Dorsolateral prefrontal cortex (tissue), 122 donors: ENCODE measurements at places on chromosomes 11 and 22.

- DNase-seq: no peak
These were observed 11.8 kb downstream of the MRGPRG start for GRCh38 chr11:3206922-3207204.

GRCh38 chr22:49099496-49100124 is 728.1 kb downstream of the BRD1 start:
- no peak for DNase-seq

- no peak for DNase-seq
These were observed 711 bp upstream of the PHF21B start for GRCh38 chr22:45010532-45010900.

DNA sequence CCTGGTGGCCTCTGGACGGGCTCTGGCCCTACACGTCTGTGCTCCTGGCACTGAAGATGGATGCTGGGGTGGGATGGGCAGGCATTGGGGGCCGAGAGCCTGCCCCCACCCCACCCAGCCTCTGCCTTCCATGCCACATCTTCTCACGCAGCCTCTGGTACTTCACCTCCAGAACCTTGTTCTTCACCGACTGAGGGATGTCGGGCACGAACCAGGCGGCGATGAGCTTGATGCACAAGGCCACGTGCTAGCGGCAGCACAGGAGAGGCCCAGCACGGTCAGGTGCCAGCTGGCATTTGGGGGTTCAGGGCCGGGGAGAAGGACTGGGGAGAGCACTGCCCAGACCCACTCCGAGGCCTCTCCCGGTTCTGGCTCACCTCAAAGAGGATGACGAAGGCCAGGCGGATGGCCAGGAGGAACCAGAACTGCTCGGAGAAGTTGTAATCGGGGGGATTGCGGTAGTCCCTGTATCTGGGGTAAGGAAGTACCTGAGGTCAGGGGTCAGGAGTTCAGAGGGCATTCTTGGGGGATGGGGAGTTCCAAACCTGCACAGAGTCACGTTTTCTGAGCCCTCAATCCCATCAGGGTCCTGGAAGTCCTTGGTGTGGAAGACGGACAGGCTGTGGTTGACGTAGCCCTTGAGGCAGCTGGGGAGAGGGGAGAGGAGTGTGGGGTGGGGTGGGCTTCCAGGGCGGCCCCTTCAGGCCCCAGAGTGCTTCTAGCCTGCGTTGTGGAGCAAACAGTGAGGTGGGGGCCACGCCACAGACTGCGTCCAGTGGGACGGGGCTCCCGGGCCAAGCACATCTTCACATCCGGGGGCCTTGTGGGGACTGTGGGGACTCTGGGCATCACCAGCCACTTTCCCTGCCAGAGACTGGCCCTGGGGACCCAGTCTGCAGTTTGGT is 3.8 kb upstream of the SIGIRR start:
- no peak for DNase-seq

- no peak for DNase-seq
These were observed 35.0 kb upstream of the SLC25A1 start for GRCh38 chr22:19213442-19214077.
